ENCODE measurements at places on chromosomes 3 and 15.
A peak's percentile ranks its signal among the peaks of the same experiment; 100 is the strongest.

DNA sequence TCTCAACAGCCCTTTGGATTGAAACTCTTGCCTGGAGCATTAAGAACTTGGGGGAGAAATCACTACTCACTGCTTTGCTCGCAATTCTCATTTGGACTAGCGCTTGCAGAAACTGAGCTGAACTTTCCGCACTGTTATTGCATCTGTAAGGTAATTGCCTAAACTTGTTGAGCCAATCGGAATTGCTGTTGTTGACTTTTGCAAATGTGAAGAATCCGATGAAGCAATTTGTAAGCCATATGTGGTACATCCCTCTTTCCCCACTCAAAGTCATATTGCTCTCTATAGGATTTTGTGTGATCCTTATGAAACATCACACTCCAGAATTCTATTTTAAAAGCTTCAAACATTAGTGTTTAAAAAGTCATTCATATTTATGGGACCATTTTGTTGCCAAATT lies 191.7 kb upstream of the GBE1 start:
- no peak for DNase-seq

GRCh38 chr3:11582191-11582968 lies 61.3 kb downstream of the VGLL4 start:
- no peak for DNase-seq

GRCh38 chr15:84828086-84828908 lies 11.1 kb downstream of the ALPK3 start:
- DNase-seq: no peak

DNA sequence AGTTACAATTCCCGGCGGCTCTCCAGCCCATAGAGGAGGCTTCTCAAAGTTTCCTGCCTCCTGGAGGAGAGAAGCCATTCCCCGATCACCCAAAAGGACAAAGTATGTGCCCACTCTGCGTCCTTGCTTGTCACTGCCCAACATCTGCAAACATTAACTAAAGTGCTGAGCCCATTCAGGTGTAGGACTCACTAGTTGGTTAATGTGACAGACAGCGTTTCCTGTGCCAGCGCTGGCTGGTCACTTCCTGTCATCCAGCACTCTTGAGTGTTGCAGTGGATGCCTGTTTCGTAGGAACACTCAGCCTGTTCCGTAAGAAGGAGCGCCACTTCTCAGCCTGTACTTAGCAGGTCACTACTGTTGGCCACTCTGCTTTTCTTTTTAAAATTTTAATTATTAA lies 100.3 kb downstream of the APBA2 start:
- no peak for DNase-seq

GRCh38 chr3:124763644-124764358 lies 33.5 kb downstream of the UMPS start:
- no peak for DNase-seq

DNA sequence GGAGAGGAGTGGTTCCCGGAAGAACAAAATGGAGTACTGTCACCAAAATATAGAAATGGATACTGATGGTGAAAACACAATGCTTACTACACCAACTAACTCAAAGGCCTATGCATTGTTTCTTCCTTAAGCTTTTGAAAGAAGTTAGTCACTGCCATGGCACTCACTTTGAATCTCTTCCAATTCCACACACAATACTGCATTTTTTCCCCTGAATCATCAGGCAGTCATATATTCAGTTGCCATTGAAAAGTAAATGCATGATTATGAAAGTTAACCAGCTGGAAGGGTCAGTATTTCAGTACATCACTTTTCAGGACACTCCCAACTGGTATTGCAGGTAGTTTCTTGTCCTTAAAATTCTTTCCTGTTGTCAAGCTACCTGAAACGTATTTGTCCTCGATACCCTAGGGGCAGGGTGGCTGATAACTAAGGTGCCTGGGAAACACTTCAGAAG lies 9.0 kb upstream of the LRRFIP2 start:
- DNase-seq: no peak

DNA sequence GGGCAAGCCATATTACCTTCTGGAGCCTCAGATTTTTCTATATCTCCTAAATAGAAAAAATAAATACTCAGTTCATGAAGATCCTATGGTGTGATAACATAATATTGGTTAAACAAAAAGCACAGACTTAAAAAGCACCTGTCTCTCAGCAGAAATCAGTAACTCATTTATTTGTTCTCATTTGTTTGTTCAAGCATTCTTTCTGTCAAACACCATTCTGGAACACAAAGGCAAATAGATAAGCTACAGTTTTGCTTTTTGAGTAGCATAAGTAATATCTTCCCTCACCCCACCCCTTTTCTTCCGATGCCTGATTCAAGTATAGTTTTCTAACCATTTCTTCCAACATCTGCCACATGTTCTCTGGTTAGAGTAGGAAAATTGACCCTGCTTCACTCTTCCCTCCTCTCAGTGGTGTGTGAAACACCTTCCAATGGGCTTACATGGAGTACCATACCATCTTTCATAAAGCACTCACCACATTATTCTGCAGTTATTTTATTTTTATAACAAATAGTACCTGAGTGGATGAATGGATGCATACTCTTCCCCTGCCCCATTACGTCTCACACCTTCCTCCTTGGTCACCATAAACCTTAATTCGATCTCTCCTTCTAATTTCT lies 8.4 kb upstream of the IL1RAP start:
- DNase-seq: no peak

- no peak for DNase-seq
Measured at GRCh38 chr3:171384101-171384891, 75.9 kb downstream of the TNIK start.

DNA sequence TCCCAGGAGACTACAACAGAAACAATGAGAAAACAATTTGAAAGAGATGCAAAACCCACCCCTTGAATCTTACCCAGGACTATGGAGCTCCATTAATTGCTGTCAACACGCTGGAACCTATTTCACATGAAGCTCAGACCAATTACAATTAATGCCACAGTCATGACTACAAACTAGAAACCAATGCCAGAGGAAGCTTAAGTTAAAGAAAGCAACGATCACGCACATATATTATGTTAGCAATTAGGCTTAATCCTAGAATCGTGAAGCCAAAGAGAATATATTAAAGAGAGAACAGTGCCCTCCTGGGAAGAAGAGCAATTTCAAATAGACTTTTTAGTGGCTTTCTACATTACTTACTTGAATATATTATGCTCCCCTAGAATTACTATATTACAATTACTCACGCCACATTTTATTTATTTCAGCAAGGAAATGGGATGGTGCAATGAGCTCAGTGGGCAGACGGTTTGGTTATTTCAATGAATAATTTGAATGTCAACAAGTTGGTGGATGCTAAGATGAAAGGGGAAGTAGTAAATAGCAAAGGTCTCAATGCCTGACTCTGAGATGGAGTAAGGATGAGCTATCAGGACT lies 125.5 kb downstream of the GREM1 start:
- DNase-seq: no peak

DNA sequence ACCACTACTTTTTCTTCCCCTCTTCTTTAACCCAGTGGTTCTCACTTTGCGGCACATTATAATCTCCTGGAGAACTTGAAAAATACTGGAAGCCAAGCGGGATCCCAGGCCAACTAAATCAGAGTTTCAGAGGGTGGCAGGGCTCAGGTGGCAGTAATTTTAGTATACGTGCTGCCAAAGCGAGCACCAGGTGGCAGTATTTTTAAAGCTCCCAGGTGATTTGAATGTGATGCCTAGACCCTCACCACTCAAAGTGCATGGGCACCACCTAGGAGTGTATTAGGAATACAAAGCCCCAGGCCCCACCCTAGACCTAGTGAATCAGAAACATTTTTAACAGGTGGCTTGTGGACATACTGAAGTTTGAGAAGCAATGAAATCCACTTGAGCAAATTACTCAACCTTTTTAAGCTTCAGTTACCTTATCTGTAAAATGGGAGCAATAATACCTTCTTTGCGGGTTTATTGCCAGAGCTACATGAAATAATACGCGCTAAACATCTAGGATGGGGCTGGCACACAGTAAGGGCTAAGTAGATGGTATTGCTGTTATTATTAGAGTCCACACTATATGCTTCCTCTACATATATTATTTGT lies 8.3 kb downstream of the B3GALNT1 start:
- no peak for DNase-seq

DNA sequence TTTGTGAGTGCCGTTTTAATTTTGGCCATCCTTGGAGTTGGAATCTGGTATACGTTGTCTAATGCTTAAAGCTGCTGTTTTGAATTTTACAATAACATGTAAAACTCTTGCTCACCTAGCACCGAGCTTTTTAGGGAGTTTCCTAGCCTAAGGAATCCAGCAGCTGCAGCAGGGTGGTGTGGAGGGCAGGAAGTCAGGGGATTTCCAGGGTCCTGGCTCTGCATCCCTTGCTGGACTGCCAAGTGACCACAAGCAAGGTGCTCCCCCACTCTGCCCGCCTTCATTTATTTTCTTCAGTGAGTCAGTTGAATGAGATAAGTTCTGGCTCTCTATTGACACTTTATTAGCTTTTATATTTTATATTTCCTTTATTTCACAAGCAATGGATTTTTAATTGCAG lies 113.7 kb downstream of the ATG7 start:
- DNase-seq: no peak

- no peak for DNase-seq
Measured at GRCh38 chr15:101411085-101411484, 78.4 kb downstream of the PCSK6 start.

DNA sequence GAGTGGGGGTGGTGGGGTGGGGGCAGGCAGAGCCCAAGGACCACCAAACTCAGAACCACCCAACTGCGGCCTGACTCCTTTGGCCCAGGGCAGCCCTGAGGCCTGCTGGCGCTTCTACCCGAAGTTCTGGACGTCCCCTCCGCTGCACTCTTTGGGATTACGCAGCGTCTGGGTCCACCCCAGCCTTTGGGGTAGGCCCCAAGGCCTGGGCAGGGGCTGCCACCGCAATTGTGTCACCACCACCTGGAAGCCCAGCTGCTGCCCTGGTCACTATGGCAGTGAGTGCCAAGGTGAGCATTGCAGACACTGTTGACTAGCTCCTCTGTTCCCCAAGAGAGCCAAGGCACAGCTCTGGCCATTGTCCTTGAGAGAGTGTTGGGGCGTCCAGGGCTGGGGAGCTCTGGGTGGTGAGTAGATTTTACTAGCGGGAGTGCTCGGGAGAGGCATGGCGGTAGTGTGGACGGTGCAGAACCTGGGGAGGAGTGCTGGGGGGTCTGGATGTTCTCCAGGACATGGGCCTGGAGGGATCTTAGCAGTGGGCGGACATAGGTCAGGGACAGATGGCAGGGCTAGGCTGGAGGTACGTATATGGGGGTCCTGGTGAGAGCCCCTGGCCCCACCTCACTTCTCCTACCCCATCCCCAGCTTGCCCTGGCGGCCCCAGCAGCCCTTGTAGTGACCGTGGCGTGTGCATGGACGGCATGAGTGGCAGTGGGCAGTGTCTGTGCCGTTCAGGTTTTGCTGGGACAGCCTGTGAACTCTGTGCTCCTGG lies 12.8 kb downstream of the NT5DC2 start:
- no peak for DNase-seq

- DNase-seq: peak; percentile 10
Measured at GRCh38 chr15:44194323-44195150, 534 bp downstream of the FRMD5 start.

DNA sequence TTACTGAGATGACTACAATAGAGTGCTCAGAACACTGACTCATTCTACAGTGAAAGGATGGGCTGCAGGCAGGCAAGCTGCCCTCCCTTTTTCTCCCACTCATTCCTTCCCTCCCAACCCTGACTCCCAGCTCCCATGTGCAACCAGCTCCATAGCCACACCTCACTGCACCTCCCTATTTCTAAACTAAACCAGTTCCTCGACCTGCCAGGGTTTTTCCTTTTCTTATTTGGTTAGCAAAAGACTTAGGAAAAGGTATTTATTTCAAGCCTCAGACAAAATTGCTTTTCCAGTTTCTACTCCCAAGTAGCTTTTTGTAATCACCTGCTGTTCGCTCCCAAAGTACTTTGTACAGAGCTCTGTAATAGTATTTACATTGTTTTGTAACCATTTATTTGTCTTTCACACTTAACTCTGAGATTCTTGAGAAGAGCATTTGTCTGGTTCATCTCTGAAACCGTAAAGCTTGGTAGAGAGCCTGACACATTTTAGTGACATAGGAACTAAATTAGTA lies 2.2 kb downstream of the AADAC start:
- no peak for DNase-seq

- no peak for DNase-seq
Measured at GRCh38 chr3:48267782-48268181, 26.9 kb downstream of the ZNF589 start.

DNA sequence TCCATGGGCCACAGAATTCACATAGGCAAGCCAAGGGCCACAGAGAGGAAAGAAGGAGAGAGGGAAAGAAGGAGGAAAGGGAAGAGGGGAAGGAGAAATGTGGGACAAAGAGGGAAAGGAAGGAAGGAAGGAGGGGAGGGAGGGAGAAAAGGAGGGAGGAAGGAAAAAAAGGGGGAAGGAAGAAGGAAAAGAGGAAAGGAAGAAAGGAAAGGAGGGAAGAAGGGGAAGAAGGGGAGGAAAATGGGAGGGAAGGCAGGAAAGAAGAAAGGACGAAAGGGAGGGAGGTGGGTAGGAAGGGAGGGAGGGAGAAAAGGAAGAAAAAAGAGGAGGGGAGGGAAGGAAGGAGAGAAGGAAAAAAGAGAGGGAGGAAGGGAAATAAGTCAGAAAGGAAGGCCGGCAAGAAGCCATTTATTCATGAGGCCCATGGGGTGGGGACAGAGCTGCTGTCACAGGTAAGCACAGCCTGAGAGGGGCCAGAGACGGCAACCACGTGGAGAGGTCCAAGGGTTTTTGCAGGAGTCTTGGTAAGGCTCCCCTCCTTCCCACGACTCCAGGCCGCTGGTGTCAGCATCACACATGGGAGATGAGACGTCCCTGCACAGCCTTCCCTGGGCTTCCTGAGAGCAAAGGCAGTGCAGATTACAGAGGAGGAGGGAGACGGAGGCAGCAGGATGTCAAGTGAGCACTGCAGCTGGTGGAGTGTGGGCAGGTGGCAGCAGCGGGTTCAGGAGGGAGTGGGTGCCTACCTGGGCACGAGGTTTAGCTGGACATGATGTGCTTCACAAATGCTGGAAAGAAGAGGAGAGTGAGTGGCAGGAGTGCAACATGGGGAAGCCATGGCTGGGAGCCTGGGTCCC lies 5.5 kb downstream of the MYL3 start:
- no peak for DNase-seq

- DNase-seq: no peak
Measured at GRCh38 chr15:84402856-84403608, 167.5 kb downstream of the GOLGA6L4 start.

DNA sequence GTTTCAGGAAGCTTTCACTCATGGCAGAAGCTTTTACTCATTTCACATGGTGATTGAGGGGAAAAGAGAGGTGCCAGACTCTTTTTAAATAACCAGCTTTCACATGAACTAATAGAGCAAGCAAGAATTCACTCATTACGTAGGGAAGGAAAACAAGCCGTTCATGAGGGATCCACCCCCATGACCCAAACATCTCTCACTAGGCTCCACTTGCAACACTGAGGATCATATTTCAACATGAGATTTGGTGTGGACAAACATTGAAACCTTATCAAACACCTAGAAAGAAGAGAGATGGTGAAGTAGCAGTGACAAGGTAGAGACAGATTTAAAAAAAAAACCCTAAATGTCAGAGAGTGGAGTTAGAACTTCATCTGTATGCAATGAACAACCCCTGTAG lies 408.6 kb upstream of the PDZRN3 start:
- no peak for DNase-seq
